ENCODE measurements at places on chromosomes 6 and 20.

DNA sequence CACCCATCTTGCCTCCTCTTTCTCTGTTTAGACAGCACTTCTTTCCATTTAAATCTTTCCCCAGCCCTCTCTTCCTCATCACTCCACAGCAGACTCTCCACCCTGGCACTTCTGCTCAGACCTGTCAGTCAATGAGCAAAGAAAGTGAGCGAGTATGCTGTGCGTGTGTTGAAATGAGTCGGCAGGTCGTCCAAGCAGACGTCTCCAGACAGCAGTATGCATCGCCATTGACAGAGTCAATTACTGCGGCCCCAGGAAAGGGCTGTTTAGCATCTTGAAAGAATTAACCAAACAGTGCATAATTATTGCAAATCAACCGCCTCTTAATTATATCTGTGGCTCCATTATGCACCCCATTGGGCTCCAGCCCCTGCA lies 54.8 kb upstream of the KCNG1 start:
- no peak for DNase-seq

DNA sequence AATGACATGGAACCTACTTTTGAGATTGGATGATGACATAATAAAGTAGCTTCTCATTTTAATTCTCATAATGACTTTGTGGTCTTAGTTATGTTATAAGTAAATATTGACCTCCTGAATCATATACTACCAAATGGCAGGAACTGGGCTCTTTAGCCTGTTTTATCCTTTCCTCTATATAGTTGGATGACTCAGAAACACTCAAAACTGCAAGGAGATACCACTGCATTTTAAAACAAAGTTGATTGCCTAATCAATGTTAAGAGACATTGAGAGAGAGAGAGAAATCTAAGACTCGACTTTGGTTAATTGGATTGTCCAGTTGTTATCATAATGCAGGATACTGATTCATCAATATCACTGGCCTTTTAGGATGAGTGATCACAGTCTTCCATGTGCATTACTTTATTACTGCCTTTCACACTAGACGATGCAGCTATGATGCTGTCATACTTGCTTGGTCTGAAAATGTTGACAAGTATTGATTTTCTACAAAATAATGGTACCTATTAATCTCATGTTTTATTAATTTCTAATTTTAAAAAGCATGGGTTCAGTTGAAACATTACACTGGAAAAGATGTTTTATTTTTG lies 320.0 kb downstream of the NKAIN2 start:
- no peak for DNase-seq

GRCh38 chr20:1448081-1448620 lies 18.5 kb downstream of the NSFL1C start:
- no peak for DNase-seq

GRCh38 chr6:132993738-132994137 lies 179.4 kb downstream of the RPS12 start:
- DNase-seq = peak; percentile 30

- DNase-seq = no peak
Measured at GRCh38 chr6:14858808-14859207, 387.1 kb upstream of the JARID2 start.

- no peak for DNase-seq
Measured at GRCh38 chr6:154638369-154638768, 94.8 kb upstream of the SCAF8 start.

DNA sequence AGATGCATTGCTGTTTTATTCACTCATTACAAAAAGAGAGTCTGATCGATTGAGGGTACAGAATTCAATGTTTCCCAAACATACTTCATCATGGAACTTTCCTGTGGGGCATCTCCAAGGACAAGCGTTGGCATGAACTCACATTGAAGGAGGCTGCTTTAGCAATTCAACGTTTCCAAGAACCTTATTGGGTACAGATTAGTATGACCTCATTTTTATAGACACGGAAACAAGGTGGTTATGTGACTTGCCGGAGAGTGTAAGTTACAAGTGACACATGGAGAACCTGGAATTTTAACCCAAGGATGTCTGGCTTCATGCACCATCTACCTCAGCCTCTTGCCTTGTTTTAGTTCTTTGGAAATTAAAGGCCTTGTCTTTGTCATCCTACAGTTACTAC lies 8.8 kb downstream of the GPR31 start:
- DNase-seq = no peak

DNA sequence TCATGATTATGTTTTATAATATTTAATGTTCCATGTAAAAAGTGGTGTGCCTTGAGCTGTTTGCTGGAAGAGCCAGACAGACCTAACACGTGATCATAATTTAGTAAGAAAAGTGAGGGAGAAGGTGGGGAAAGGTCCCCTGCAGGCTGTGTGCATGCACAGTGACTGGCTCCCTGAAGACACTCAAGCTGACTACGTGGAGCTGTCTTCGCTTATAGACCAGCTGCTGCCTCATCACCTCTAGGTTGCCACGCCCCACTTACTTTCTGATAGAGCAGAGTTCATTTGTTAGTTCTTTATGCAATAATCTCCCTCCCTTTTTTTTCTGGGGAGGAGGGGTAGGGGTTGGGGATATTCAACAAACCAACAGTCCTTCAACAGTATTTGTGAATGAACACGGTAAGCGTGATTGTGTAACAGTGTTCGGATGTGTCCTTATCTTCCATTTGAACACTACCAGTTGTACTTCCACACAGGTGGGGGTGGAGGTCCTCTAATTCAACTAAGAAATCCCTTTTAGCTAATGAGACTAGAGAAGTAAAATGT lies 157.3 kb downstream of the BACH2 start:
- DNase-seq = no peak

GRCh38 chr6:111717621-111718020 lies 111.9 kb upstream of the TRAF3IP2 start:
- DNase-seq = no peak

- no peak for DNase-seq
Measured at GRCh38 chr6:62286470-62286843, 432 bp upstream of the KHDRBS2 start.

DNA sequence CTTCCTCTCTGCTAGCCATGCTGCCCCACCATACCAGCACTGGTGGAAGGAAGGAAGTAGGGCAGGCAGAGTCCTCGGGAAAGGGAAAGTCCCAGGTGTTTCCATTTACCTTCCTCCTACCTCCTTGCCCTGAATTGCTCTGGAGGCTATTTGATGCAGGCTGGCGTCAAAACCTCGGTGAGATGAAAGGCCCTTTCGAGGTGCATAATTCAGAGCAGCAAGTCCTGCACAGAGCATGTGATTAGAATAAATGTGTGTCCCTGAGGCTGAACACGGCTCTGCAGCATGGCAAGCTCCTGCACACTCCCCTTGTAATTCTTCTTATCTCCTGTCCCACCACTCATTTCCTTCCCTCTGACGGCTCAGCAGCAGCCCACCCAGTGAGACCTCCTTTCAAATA lies 98.7 kb upstream of the LRFN2 start:
- no peak for DNase-seq

DNA sequence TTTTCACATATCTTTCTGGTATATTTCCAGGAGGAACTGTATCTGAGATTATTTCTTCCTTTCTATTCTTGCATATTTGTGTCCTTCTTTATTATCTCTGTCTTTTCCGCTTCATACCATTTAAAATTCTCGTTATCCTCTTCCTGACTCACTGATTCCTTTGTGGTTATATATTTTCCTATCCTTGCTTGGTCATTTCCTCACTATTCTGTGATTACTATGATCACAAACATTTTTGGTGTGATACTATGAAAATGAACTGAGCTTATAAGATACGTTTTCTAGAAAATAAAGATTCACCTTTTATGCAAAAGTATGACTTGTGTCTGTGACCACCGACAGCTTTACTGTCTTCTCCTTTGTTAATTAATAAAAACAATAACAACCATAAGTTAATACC lies 26.5 kb upstream of the MYCT1 start:
- no peak for DNase-seq

GRCh38 chr6:14865531-14866100 lies 380.3 kb upstream of the JARID2 start:
- DNase-seq = no peak

DNA sequence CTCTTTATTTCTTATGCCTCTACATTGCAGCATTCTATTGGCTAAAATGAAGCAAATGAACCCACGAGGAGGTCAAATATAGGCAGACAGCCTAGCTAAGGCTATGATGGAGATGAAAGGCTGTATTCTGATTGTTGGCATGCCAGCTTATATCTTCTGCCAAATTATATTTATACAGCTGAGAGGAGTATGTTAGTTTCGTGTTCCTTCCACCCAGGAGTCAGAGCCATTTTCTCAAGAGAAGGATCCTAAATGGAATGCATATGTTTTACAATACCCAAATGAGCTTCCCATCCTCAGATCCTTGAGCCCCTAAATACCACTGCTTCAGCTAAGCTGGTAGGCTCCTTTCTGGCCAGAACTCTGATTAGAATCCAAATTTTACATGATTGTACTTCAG lies 178.4 kb upstream of the HDDC2 start:
- no peak for DNase-seq

DNA sequence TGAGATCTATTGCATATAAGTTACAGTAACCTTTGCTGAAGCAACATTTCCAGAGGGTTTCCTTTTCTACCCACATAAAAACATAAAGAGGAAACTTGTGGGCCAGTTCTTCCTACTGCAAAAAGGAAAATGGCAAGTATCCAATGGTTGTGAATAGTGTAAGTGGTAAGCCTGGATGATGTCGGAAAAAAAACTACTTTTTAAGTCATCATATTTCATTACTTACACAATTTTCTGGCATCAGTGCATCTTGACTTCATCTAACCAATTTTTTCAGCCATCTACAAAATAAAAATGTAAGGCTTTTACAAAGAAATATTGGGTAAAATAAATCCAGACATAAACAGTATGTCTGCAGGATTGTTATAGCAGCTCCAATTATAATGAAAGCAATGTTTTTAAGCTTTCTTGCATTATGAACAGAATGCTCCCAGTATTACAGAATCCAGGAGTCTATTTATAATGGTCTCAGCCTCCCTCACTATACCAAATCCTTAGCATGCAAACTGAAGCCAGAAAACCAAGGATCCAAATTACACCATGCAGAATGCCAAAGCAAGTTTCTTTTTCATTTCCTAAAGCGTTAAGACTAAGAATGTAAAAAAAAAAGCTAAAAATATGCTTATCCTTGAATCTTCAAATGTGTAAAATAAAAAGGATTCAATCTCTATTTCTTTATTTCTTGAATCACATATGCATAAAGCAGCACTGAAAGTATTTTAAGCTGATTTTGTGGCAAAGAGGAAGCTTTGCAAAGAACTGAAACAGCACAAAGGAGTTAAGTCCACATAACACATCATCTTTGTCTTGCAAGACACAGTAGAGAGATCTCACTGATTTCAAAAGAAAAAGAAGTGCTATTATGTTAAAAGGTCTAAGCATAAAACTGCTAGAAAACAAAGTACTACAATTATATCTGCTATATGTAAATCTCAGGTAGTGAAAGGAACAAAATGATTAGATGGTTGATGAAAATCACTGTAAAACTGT lies 126.8 kb upstream of the HMGCLL1 start:
- no peak for DNase-seq

- DNase-seq = no peak
Measured at GRCh38 chr6:54234539-54234938, 73.7 kb upstream of the TINAG start.

DNA sequence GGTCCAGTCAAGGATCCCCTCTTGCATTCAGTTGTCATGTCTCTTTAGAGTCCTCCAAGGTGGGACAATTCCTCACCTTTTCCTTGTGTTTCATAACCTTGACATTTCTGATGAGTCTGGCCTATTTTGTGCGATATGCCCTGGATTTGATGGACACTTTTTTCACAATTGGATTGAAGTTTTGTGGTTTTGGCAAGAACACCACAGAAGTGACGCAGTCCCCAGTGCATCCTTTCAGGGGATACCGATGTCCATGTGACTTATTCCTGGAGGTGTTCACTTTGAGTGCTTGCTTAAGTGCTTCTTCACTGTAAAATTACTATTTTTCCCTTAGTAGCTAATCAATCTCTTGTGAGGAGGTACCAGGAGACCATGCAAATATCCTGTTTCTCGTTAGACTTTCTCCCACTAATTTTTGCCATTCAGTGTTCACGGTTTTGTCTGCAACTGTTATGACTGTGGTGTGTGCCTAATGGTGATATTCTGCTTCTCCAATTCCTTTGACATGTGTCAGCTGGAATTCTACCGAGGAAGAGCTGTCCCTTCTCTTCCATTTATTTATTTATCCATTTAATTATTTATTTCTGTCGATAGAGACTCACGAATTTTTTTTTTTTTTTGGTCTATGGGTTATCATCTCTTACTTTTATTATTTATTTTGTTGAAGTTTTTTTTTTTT lies 30.8 kb downstream of the BPIFB4 start:
- no peak for DNase-seq

- no peak for DNase-seq
Measured at GRCh38 chr6:124040655-124041054, 237.0 kb downstream of the NKAIN2 start.

DNA sequence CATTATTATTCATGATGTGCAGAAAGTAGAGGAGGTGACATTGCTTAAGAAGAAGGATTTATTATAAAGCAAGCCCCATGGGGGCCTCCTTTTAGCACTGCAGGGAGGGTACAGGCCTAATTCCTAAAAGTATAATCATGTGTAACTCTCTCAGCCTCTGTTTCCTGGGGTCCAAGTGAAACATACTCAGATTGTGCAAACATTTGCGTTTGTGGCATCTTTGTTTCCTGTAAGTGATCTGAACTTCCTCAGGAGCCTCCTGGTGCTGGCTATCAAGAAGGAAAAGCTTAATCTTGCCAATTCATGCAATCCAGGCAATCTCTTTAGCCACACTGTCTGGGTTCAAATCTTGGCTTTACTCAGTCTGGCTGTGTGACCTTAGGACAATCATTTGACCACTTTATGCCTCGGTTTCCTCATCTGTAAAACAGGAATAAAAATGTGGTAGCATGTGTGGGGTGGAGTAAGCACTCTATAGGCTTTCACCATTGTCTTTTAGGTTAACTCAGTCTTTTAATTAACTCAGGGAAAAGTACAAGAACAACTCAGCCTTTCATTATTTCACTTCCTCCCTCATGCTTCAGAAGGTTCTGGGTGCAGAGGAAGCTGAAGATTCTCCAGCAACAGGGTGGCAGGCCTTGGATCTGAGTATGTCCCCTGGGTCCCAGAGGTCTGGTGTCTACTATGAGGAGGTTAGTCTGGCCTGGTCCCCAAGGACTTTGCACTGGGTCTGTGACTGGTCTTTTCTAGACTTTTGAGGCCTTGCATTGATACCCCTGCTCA lies 831 bp upstream of the SIRPB2 start:
- no peak for DNase-seq

GRCh38 chr20:828987-829386 lies 4.5 kb upstream of the FAM110A start:
- DNase-seq = peak; percentile 92

DNA sequence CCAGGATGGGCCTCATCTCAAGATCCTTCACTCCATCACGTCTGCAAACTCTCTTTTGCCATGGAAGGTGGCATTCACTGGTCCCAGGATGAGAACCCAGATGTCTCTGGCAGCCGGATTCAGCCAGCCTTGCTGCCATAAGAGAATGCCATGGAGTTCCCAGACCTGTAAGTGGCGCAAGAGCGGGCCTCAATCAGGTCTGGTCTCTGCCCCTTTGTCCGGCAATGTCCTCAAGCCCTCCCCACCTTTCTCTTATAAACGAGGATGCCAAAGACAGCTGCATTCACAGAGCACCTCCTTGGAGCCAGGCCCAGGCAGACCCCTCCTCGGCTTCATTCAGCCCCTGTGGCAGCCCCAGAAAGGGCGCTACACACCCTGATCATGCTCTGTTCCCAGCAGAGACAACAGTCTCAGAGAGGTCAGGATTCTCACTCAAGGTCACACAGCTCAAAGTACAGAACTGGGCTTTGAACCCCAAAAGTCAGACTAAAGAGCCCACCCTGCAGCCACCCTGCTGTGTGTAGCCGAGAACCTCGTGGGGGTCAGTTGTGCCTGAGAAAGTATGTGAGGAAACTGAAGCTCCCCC lies 263.7 kb downstream of the TAF4 start:
- no peak for DNase-seq

GRCh38 chr6:98840996-98841513 lies 6.7 kb downstream of the POU3F2 start:
- DNase-seq = no peak
